Activated effector memory CD4-positive, alpha-beta T cell treated with anti-CD3 and anti-CD28 coated beads, Interleukin-2, amount 50 U/mL, for 16 hours (primary cell): ENCODE measurements at places on chromosomes 16 and 17.

GRCh38 chr17:68832109-68832802 lies 122.9 kb downstream of the ABCA8 start:
- DNase-seq = no peak

DNA sequence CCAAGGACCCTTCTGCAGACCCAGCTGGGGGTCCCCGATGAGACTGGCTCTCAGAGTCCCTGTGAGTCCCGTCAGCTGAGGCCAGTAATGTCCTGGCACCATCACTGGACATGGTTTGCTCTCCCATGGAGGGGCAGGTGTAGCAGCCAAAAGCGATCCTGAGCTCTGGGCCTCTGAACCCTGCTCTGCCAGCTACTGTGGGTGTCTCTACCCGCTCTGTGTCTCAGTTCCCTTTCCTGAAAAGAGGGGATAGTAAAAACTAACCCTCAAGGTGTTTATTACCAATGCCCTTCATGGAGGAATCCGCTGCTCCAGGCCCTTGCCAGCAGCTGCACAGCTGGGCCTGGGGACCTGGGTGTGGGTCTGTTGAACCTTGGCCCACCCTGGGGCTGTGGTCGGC lies 8.8 kb downstream of the TUBB3 start:
- DNase-seq = no peak

GRCh38 chr16:73048292-73049080 lies 558 bp upstream of the ZFHX3 start:
- DNase-seq = no peak

- DNase-seq = no peak
Measured at GRCh38 chr17:31373150-31374093, 18.1 kb upstream of the RAB11FIP4 start.

GRCh38 chr16:3469736-3470135 lies 25.6 kb downstream of the C16orf90 start:
- no peak for DNase-seq

DNA sequence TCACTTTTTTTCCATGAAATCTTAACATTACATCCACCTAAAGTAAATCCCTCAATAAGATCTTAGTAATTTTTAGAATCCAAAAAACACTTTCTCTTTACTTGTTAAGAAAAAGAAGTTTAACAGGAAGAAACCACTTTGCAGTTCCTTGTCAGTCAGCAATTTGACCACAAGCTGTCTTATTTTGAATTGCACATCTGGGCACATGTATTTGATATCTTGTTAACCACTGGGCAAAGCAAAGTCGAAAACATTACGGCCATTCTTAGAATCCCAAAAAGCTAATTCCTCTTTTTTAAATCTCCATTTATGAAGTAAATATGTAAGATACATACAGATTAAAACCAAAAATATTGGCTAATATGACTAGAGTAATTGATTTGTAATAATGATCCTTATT lies 1.1 kb downstream of the ABCA10 start:
- no peak for DNase-seq

DNA sequence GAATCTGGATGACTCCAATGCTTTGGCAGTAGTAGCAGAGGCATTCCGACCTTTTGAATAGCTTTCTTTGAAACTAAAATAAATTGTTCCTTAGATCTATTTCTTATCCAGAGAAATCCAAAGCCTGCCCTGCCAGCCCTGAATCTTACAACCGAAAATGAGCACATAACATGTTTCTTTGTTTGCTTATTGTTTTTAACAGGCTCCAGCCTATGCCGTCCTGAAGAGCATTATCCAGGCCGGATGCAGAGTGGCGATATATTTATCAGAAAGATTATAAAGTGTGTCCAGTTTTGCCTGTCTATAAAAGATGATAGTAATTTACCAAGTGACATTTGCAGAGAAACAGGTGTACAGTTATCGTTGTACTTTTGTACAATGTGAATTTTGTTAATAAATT lies 10.5 kb downstream of the COQ7 start:
- DNase-seq = no peak

DNA sequence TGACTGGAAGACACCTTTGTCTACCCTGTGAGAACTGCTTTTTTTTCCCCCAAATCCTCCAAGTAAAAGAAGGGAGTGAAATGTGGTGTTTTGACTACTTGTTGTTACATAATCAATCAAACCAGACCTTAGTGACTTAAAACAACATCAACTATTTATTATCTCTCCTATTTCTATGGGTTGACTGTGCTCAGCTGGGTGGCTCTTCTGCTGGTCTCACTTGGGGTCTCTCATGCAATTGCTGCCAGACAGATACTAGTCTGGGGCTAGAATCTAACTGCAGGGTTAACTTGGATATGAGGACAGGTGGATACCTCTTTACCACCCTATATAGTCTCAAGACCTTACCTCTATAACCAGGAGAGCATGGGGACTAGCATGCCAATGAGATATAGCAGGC lies 141.3 kb downstream of the SALL1 start:
- no peak for DNase-seq

DNA sequence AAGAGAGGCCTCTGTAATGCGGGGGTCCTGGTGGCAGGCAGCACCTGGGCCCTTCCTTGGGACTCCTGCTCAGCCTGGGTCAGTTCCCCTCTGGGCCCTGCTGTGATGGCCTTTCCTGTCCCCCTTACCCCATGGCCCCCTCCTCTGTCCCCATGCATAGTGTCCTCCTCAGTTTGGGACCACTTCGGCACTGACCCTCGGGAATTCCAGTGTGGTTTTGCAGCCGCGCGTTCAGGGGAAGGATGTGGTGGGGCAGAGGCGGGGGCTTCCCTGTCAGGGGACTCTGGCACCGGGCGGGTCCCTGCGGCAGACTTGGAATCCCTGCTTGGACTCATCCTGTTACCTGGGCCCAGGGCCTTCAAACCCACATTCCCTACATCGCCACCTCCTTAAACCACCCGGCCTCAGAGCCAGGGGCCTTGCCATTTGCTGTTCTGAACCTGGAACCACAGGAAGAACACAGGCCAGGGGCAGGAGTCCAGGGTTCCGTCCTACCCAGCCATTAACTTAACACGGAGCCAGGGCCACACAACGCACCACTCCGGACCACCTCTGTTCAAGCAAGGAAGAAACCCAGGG lies 31.4 kb upstream of the EIF1 start:
- no peak for DNase-seq

DNA sequence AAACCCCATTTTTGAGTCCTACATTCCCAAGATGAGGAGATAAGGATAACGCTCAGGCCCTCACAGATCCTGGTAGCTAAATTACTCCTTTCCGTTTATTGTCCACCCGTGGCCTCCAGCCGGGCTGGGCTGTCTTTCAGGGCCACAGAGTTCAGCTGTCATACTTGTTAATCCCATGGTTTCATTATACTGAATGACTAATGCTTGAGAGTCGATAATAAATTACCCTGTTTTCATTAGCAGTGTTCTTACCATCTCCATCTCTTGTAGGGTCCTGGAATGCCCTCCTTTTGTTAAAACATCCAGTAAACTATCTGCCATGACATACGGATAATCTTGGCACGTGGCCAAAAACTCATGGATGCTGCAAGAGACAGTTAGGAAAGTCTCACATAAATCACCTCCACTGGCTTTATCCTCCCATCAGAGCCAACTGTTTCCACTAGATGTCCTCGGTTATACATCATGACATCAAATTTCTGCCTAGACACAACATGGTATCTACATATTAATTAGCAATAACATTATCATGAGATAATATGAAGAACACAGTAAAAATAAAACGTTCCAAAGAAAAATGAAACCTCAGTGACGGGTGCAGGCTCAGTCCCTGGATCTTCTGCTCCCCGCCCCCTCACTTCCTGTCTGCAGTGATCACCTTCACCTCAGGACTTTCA lies 45.3 kb downstream of the BRD7 start:
- peak; percentile 59 for DNase-seq

GRCh38 chr17:80919331-80920311 lies 72.0 kb upstream of the CHMP6 start:
- no peak for DNase-seq
